Aorta (tissue), 5 donors: ENCODE measurements at places on chromosomes 2 and 18. TPM values are rescaled to one million over a fixed set of nuclear protein-coding genes. Genes with fewer than 3 reads are reported as not detected.

The IL1B gene
- total RNA-seq = 2.8 TPM

DNA sequence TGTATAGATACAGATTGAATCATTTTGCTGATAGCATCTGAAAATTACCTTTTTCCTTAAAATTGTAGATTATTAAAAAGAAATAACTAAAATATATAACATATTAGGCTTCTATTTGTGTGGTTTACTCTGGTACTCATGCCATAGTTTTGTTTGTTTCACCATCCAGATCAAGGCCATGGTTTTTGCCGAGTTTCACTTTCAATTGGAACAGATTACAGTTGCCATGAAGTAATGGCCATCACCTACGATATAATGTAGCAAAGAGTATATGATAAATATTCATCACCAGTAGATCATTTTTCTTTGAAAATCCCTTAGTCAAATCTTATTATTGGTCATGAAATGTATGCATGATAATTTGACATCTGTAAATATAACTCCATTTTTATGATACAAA, 11.9 kb upstream of the DNAH7 start:
- no peak for DNase-seq

The ACMSD gene
- total RNA-seq = not detected

DNA sequence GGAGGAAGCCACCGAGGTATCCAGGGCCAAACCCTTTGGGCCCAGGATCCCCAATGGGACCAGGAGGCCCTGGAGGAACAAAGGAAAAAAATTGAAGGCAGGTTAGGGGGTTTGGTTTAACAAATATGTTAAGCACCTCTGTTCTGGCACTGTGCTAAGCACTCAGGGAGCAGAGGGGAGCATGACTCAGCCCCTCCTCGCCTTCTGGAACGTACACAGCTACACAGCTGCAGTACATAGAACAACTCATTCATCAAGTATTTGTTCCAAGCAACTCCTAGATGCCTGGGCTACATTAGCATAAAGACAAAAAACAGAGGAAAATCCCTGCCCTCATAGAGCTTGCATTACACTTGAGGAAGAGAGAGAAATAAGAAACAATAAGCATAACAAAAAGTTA, 153.6 kb downstream of the COL4A4 start:
- DNase-seq = no peak

DNA sequence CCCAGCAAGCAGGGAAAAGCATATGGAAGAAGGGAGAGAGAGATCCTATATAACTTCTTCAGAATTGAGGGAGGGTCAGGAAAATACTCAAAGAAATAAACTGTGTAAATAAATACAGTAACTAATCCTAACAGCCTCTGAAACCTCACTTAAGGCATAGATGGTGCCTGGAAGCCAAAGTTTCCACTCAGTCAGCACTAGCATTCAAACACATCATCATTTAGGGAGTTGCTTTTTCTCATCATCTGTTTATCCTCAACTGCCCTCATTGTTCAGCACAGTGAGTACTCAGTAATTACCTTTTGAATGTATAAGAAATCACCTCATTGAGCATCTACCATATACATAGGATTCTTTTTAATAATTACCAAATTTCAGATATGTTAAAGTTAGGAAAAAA, 262.9 kb downstream of the C1D start:
- DNase-seq = no peak

DNA sequence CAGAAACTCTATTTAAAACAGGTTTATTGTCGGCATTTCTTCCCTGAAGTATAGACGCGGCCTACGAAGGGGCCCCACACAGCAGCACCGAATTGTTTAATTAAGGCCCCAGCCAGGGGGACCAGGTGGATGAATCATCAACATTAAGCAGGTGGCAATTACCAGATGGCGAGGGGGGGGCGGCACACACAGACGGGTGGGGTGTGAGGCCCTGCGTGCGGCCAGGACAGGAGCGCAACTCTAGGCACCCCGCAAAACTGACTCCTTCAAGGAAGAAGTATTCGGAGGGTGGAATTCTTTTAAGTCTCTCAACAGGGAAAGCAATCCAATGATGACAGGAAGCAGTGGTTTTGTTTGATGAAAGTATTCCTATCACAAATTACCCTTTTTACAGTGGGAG, 830.4 kb downstream of the GALR1 start:
- DNase-seq = no peak

DNA sequence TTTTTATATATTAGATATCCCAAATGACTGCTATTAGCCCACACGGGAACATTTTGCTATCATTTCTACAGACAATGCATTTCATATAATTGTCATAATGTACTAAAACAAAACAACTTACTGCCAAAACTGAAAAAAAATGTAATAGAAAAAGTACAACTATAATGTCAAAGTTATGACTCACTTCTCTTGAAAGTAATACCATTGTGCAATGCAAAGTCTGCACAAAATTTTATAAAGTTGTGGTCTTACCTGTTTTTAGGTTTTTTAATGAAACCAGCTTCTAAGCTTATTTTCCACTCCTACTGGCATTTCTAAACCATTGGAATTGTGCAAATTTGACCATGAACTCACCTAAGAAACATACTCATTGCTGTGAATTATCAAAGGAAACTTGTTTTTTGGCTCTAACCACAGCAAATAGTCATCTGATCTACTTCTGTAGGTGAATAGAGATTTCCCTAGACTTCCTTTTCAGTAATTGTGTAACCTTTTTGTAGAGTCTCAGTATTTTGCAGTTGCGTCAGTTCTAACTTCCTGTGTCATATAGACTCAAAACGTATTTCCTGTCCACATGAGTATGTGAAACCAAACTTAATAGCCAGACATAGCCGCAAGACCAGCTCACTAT, 31.9 kb upstream of the TFPI start:
- DNase-seq = no peak

GRCh38 chr2:135255208-135255607, 203.1 kb downstream of the RAB3GAP1 start:
- no peak for DNase-seq

The SYT4 gene
- total RNA-seq = not detected

The LYPD6B gene
- not detected for total RNA-seq

- DNase-seq = no peak
These were observed 258.5 kb downstream of the PAX3 start for GRCh38 chr2:222040333-222040732.

DNA sequence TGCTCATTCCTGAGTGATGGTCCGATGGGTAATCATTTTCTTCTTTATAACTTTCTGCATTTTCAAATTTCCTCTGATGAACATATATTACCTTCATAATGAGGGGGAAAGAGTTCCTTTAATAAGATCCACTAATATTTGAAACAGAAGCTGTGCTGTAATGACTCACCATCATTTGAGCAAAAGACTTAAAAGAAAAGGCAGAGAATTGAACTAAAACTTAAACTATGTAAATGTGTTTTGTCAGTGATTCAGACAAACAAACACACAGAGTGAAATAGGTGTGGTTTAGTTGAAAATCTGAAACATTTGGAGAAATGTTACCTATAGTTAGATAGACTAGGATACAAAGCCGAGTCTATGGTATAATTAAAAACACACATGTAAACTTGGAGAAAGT, 209.6 kb downstream of the STK39 start:
- no peak for DNase-seq

The ABCG8 gene
- not detected for total RNA-seq

GRCh38 chr18:7524786-7525185, 42.3 kb upstream of the PTPRM start:
- no peak for DNase-seq

The C2orf69 gene
- 11.2 TPM for total RNA-seq

GRCh38 chr2:168025487-168026202, 221.8 kb downstream of the STK39 start:
- DNase-seq = no peak

DNA sequence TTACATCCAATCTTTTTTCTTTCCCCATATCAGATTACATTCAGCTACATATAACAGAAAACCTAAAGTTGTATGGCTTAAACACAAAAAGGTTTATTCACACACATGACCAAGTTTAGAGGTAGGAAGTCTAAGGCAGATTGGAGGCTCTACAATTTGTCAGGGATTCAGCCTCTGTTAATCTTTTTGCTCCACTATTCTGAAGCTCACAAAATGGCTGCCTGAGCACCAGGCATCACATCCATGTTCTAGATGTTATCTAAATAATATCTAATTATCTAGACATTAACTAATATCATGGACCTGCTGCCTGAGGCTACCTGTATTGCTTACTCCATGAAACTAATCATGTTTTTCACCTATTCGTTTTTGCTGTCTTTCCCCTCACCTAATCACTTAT, 23.7 kb upstream of the DSC2 start:
- DNase-seq = no peak

The RIT2 gene
- total RNA-seq = not detected

The REG1B gene
- total RNA-seq = 4.9 TPM

The CARF gene
- total RNA-seq = 8.8 TPM

DNA sequence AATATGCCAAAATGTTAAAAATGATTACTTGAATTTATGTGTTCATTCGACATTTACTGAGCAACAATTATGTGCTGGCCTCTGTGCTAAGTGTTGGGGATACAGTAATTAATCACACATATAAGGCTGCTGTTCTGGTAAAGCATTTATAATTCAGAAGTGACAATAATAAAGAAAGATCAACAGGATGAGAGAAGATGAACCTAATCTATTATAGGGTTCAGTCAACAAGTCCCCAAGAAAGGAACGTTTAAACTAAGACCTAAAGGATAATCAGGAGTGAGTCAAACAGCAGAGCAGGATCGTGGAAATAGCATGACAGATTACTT, 60.1 kb upstream of the COX7A2L start:
- DNase-seq = no peak

The TEX44 gene
- total RNA-seq = not detected

The SLC16A14 gene
- total RNA-seq = 2.0 TPM

GRCh38 chr2:109392816-109393661, 220.7 kb downstream of the SEPTIN10 start:
- no peak for DNase-seq

DNA sequence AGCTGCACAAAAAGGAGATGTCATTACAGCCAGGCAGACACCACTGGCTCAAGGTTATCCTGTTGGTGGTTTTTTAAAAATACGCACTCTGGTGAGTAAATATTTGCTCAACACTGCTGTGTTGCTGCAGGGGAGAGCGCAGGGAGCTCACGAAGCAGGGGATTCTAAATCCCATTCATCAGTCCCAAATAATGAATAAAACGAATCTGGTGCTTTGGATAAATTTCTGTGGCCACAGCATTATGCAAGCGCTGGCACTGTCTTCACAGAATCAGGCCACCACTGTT, 256.2 kb downstream of the HDAC4 start:
- DNase-seq = no peak

DNA sequence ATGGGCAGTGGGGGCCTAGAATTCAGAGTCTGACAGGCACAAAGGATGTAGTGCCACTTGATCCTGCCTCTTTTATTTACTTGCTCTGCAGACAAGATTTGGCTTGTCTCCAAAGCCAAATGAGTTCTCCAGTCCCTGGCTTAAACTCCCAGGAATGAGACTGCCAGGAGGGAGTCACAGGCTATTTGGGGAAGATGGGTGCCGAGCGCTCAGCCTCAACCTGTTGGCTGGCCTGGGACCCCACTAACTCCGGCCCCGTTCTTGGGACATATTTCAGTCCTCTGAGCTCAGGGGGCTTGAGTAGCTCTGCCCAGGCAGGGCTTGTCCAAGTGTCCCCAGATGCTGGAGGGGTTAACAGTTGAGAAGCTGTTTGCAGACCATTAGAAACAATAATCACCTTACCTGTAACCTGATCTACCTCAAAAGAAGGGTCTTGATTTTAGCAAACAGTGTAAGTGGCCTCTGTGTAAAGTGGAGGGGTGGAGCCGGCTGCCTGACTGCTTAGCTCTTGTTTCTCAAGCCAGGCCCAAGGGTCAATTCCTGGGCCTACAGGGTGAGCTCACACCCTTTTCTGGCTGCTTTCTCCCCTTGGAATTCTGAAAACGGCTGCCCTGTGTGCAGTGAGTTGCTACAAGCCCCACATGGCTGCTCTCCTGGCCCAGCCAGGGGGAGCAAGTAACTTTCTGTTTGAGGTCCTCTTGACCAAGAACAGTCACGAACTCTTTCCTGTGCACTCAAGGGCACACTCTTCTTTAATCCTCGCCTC, 27.1 kb upstream of the FZD5 start:
- no peak for DNase-seq
